ENCODE measurements at places on chromosomes 7 and 10. TPM values are rescaled to one million over a fixed set of nuclear protein-coding genes. Genes with fewer than 3 reads are reported as not detected.

Gene ITGB8
- 24.2 TPM for total RNA-seq

DNA sequence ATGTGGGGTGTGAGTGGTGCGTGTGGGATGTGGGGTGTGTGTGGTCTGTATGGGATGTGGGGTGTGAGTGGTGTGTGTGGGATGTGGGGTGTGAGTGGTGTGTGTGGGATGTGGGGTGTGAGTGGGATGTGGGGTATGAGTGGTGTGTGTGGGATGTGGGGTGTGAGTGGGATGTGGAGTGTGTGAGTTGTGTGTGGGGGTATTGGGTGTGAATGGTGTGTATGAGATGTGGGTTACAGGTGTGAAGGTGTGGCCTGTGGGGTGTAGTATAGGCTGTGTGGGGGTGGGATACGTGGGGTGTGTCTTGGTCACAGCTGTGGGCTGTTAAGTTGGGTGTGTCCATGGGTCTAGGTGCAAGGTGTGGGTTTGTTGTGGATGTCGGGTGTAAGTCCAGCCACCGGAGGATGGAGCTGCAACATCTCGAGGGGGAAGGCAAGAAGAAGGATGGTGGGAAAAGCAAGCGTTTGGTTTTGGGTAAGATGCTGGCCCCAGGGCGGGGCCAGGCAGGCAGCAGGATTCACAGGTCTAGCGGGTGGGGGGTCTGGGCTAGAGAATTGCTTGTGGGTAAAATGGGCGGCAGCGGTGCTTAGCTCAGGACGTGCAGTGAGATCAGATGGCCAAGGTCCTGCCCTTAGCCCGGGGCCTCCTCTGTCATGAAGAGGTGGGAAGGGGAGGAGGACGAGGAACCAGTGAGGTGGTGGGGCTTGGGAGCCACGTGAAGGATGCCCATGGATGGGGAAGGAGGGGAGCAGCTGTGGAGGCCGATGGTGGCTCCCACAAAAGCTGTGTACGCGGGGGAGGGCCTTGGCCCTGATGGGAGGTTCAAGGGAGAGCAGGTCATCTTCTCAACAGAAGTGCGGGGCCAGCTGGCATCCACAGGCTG, 60.1 kb downstream of the CFAP46 start:
- no peaks in the 10 kb centered on the region for H3K4me1 ChIP-seq
- DNase-seq, result no peak
- H3K27ac ChIP-seq, result no peak overlapping the region
- no peaks in the 10 kb centered on the region for H3K36me3 ChIP-seq
- no peak overlapping the region for H3K4me3 ChIP-seq

- no peaks in the 10 kb centered on the region for H3K27me3 ChIP-seq
- no peaks in the 10 kb centered on the region for H3K4me1 ChIP-seq
- H3K27ac ChIP-seq, result no peak overlapping the region
- no peaks in the 10 kb centered on the region for H3K36me3 ChIP-seq
- no peak overlapping the region for H3K4me3 ChIP-seq
- DNase-seq, result no peak
Observed at GRCh38 chr10:12372846-12373245, 23.5 kb downstream of the CAMK1D start.

DNA sequence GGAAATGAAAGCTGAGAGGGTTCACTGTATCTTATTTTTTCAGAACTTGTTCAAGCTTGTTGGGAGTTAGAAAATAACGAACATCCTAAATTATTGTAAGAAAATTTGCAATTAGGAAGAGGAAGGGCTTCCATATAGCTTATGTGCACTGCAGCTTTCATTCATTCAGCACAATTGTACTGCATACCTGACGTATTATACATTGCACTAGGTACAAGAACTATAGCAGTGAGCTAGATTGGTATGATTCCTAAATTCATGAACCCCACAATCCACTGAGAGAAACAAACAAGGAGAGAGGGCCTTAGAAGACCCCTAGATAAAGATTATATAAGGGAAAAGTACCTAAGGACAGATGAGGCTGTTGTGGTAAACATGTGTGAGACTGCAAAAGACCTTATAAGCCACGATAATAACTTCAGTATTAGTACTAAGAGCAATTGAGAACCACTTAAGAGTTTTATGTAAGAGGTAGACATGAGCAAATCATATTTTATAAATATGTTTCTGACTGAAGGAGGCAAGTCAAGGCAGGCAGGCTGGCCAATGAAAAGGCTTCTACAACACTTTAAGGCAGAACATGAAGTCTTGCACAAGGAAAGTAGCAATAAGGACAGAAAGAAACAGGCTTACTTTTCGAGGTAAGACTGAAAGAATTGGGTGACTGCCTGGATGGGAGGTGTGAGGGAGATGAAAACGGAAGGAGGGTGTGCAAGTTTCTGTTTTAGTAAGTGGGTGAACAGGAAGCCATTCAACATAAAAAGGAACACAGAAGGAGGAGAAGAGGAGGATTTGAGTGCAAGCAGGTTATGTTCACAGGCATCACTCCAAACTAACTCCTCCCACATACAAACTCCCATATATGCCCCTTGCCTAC, 77.9 kb upstream of the LRRN3 start:
- H3K27me3 ChIP-seq, result no peaks in the 10 kb centered on the region
- H3K27ac ChIP-seq, result peak overlapping the region; percentile 69
- no peaks in the 10 kb centered on the region for H3K36me3 ChIP-seq
- DNase-seq, result no peak
- H3K4me3 ChIP-seq, result no peak overlapping the region

Gene OGDHL
- total RNA-seq, result 0.79 TPM

DNA sequence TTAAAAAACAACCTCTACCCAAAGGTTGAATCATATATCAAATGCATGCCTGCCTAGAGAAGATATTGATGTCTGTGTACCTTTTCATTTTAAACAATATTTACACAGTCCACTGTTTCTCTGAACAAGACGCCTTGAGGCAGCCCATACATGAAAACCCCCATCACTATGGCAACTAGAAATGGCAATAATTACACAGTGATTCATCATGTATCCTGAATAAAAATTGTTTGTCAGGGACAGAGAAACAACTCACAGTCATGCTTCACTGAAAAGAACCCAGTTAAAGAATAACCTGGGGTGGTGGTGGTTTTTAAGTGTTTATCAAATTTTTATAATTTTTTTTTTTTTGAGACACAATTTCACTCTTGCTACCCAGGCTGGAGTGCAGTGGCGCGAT, 19.7 kb downstream of the DNAJC12 start:
- no peaks in the 10 kb centered on the region for H3K27me3 ChIP-seq
- H3K36me3 ChIP-seq, result no peaks in the 10 kb centered on the region
- H3K4me3 ChIP-seq, result no peak overlapping the region
- H3K4me1 ChIP-seq, result no peaks in the 10 kb centered on the region
- no peak overlapping the region for H3K27ac ChIP-seq

DNA sequence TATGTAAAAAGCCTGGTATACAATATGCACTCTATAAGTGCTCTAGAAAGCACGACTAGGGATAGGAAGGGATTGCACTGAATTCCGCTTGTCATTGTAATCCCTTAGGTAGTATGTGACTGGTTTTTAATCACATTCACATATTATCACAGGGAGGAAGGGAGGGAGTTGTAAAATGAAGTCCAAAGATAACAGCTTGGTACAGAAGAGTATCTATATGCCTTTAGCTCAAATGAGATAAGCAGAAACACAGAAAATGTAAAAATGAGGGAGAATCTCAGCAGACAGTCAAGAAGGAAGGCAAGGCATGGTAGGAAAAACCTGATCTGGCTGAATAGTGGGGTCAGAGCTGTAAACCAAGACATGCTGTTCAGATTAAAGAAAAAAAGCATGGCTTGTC, 63.4 kb downstream of the ABI1 start:
- no peak overlapping the region for H3K4me3 ChIP-seq
- no peaks in the 10 kb centered on the region for H3K27me3 ChIP-seq
- H3K36me3 ChIP-seq, result no peaks in the 10 kb centered on the region
- no peak for DNase-seq
- no peak overlapping the region for H3K27ac ChIP-seq

DNA sequence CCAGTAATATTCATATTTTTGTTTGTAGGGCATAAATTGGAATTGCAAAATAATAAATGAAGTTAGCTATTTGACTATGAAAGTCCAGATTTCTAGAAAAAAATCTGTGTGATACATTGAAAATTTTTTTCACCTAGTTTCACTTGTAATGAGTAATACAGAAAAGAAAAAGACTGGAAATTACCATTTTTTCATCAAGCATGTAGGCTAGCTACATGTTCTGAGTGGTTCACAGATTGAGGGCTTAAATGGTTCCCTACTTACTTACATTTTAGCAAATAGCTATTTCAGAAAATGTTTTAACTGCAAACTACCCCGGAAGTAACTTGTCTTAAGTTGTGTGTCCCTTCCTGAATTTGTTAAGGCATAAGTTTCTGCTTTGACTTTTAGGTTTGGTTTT, 396.0 kb downstream of the PHF14 start:
- H3K4me3 ChIP-seq, result no peak overlapping the region
- DNase-seq, result no peak
- H3K27me3 ChIP-seq, result no peaks in the 10 kb centered on the region
- H3K36me3 ChIP-seq, result no peaks in the 10 kb centered on the region

DNA sequence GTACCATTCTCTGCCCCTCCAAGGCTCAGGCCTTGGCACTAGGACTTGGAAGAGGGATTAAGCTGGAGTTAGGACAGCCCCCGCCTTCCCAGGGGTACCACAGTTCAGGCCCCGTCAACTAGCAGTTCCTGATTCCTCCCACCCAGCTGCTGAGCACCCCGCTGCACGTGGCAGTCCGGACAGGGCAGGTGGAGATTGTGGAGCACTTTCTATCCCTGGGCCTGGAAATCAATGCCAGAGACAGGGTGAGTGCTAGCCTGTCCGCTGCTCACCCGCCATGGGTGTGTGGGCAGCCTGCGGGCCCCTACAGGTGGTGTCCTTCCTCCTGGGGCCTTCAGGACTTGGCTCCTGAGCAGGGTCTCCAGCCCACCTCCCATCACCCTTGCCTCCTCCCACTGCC, 2.0 kb upstream of the HOGA1 start:
- no peaks in the 10 kb centered on the region for H3K27me3 ChIP-seq
- H3K4me1 ChIP-seq, result peaks cover 9% of the 10 kb centered on the region
- H3K4me3 ChIP-seq, result no peak overlapping the region
- no peak for DNase-seq

Gene MMP21
- total RNA-seq, result 0.19 TPM

Gene PPP3CB
- 24.1 TPM for total RNA-seq

- H3K4me3 ChIP-seq, result no peak overlapping the region
- DNase-seq, result no peak
- peaks cover 49% of the 10 kb centered on the region for H3K4me1 ChIP-seq
Observed at GRCh38 chr7:95545673-95546072, 50.6 kb downstream of the PDK4 start.

GRCh38 chr7:128031901-128032604, 816 bp upstream of the LRRC4 start:
- peaks cover 16% of the 10 kb centered on the region for H3K36me3 ChIP-seq
- H3K4me1 ChIP-seq, result peaks cover 15% of the 10 kb centered on the region
- no peaks in the 10 kb centered on the region for H3K27me3 ChIP-seq
- no peak for DNase-seq
- peak overlapping the region; percentile 42 for H3K4me3 ChIP-seq

Gene TAX1BP1
- 69.4 TPM for total RNA-seq

Gene ELN
- total RNA-seq, result 182 TPM

Gene HYAL4
- not detected for total RNA-seq

Gene ZDHHC16
- 28.6 TPM for total RNA-seq

DNA sequence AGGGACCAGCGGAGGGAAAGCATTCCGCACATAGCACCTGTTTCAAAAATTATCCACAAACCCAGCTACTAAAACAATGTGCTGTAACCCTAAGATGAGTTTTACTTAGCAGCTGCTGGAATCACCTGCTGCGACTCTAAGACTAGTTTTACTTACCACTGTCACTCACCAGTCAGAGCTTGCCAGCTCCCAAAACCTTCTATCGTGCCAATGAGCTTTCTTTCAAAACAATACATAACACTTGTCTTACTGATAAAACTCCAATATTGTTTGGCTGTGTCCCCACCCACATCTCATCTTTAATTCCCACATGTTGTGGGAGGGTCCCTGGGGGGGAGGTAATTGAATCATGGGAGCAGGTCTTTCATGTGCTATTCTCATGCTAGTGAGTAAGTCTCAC, 18.4 kb downstream of the ST8SIA6 start:
- H3K4me3 ChIP-seq, result no peak overlapping the region
- DNase-seq, result no peak
- no peaks in the 10 kb centered on the region for H3K36me3 ChIP-seq
- H3K27me3 ChIP-seq, result no peaks in the 10 kb centered on the region
- H3K27ac ChIP-seq, result no peak overlapping the region

Gene H2BK1
- not detected for total RNA-seq

DNA sequence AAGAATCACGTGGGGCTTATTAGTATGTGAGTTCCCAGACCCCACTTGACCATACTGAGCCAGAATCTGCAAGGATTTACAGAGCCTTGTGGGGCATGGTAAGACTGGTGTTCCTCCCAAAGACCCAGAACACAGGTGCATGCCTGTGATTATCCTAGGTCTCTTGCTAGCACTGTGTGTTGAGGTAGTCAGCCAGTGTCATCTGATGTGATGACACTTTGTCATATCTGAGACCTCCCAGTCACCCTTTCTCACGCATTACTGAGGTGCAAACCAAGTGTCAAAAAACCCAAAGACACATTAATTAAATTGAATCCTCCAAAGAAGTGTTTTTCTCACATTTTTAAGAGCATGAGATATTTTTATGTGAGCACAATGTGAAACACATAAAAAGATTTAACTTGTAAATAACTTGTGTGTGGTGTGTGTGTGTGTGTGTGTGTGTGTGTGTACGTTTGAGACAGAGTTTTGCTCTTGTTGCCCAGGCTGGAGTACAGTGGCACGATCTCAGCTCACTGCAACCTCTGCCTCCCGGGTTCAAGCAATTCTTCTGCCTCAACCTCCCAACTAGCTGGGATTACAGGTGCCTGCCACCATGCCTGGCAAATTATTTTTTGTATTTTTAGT, 162.0 kb upstream of the PRPS1L1 start:
- H3K36me3 ChIP-seq, result no peaks in the 10 kb centered on the region
- H3K4me1 ChIP-seq, result no peaks in the 10 kb centered on the region
- no peak overlapping the region for H3K4me3 ChIP-seq
- no peak overlapping the region for H3K27ac ChIP-seq

DNA sequence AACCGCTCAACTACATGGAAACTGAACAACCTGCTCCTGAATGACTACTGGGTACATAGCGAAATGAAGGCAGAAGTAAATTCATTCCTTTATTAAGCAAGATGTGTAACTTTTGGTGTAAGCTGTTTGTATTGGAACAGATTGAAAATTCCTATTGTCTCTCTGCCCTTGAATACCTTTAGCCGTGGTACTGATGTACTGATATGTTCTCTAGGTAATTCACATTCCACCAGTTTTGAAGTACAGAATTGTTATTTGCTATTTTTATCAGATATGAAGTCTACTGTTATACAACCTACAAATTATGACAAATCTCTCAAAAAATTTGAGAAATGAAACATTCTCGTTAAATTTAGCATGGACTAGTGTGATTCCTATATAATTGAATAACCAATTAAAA, 17.7 kb downstream of the ZMYND11 start:
- no peaks in the 10 kb centered on the region for H3K27me3 ChIP-seq
- H3K4me3 ChIP-seq, result no peak overlapping the region
- no peak for DNase-seq
- H3K27ac ChIP-seq, result no peak overlapping the region
- H3K4me1 ChIP-seq, result peaks cover 3% of the 10 kb centered on the region
- no peaks in the 10 kb centered on the region for H3K36me3 ChIP-seq

Gene HABP2
- not detected for total RNA-seq

Gene UPK3B
- total RNA-seq, result 34.3 TPM

GRCh38 chr10:93751124-93751523, 6.6 kb upstream of the LGI1 start:
- no peak for DNase-seq
- no peak overlapping the region for H3K4me3 ChIP-seq
- no peaks in the 10 kb centered on the region for H3K36me3 ChIP-seq
- no peak overlapping the region for H3K27ac ChIP-seq
- H3K4me1 ChIP-seq, result no peaks in the 10 kb centered on the region
